ENCODE measurements at places on chromosomes 4 and X. TPM values are rescaled to one million over a fixed set of nuclear protein-coding genes. Genes with fewer than 3 reads are reported as not detected.

The P2RY4 gene
- total RNA-seq = not detected

The CLGN gene
- 0.42 TPM for total RNA-seq

The TENM3 gene
- not detected for total RNA-seq

The SPACA5 gene
- total RNA-seq = not detected

The ZFP42 gene
- total RNA-seq = not detected

The PAGE2B gene
- not detected for total RNA-seq

The PPP4R3C gene
- 0.10 TPM for total RNA-seq

The TMEM271 gene
- not detected for total RNA-seq

The PUDP gene
- 3.6 TPM for total RNA-seq

The IL2 gene
- total RNA-seq = 1.3 TPM

The CT45A3 gene
- total RNA-seq = not detected

The NWD2 gene
- under 0.01 TPM for total RNA-seq

The LGI2 gene
- total RNA-seq = not detected

The CDKN2AIP gene
- 53.4 TPM for total RNA-seq

The SPANXA1 gene
- not detected for total RNA-seq

The FAM47C gene
- total RNA-seq = not detected

The PKD2 gene
- 8.0 TPM for total RNA-seq

The SATL1 gene
- total RNA-seq = not detected

The HS3ST1 gene
- 0.10 TPM for total RNA-seq

The RAB40AL gene
- 0.10 TPM for total RNA-seq

The CSAG1 gene
- not detected for total RNA-seq

The RAB33A gene
- 8.2 TPM for total RNA-seq

The NUDT10 gene
- total RNA-seq = 0.31 TPM

The HTN1 gene
- total RNA-seq = not detected

The RNF175 gene
- total RNA-seq = 1.2 TPM

The GAGE10 gene
- total RNA-seq = not detected

The F8A2 gene
- not detected for total RNA-seq

The DCLK2 gene
- total RNA-seq = 0.31 TPM

The RNF150 gene
- total RNA-seq = under 0.01 TPM

The CSTF2 gene
- 4.2 TPM for total RNA-seq

The PF4V1 gene
- 17.6 TPM for total RNA-seq

The SSX1 gene
- total RNA-seq = not detected

The ETDA gene
- not detected for total RNA-seq

The RHOH gene
- total RNA-seq = 164 TPM

The ATP6AP1 gene
- total RNA-seq = 47.9 TPM

The NAT8L gene
- 0.10 TPM for total RNA-seq

The HSD17B13 gene
- 1.6 TPM for total RNA-seq

The MBTPS2 gene
- 4.7 TPM for total RNA-seq

The CLDN22 gene
- total RNA-seq = not detected

The H2AZ1 gene
- total RNA-seq = 87.9 TPM

The CLCN4 gene
- total RNA-seq = 0.84 TPM

The CD38 gene
- 7.5 TPM for total RNA-seq

The BEX4 gene
- 38.4 TPM for total RNA-seq

The IRF2 gene
- total RNA-seq = 13.1 TPM

The MAGEA12 gene
- not detected for total RNA-seq

The ANOS1 gene
- total RNA-seq = under 0.01 TPM

The WWC2 gene
- 4.3 TPM for total RNA-seq

The PAGE2 gene
- not detected for total RNA-seq

The HSFX3 gene
- not detected for total RNA-seq

The CEP135 gene
- 32.0 TPM for total RNA-seq

The FAM236A gene
- not detected for total RNA-seq

The PDGFRA gene
- total RNA-seq = 0.94 TPM

The LANCL3 gene
- total RNA-seq = 1.2 TPM

Data from mononuclear cell (primary cell).